ENCODE measurements at places on chromosomes 1 and 21.

DNA sequence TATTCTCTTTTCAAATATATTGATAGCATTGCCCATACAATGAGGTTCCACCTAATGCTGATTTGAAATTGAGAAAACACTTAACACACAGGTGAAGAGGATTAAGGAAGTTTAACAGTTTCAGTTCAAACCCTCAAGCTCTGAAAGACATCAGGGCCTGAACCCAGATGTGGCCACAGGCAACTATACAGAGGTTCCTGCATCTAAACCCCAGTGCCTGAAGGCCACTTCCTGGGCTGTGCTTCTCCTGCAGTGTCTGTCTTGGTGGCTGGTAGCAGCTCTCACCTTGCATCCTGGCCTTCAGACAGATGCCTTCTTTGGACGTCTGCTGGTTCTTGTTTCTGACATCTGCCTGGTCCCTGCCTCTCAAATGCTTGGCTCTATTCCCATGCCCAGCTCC lies 25.1 kb upstream of the NGF start:
- DNase-seq = no peak

DNA sequence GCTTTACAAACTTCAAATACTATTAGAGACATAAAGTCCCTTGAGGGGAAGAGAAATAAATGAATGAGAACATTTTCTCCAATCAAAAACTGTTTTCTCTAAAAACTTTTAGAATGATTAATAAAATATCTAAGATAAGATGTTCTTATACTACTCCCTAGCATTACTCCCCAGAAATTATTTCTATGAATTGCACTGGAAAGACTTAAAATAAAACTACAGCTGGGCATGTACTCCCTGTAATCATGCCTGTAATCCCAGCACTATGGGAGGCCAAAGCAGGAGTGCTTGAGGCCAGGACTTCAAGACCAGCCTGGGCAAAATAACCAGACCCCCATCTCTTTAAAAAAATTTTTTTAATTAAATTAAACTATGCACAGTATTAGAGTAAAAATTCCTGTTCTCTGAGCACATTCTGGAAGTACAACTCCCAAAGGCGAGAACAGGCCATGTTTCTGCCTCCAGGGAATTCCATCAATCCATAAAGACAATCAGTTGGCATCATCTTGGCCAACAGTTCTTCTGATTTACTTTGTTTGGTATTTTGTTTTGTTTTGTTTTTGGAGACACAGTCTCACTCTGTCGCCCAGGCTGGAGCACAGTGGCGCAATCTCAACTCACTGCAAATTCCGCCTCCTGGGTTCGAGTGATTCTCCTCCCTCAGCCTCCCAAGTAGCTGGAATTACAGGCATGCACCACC lies 77.9 kb downstream of the TGFBR3 start:
- DNase-seq = no peak

DNA sequence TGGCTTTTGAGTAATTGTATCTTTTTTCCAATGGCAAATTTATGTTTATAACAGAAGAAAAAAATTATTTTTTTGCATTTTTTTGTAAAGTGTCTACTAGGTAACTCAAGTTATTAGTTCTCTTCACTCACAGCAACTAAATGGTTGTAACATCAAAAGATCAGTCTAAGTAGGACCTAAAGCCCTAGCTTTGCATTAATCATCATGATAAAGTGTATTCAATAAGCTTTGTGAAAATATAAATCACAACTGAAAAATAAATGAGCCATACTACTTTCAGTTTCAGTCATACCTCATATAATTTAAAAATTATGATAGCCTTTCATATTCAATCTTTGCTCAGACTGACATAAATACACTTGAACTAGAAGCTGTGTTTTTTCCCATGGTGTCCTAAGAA lies 6.9 kb downstream of the TAF5L start:
- no peak for DNase-seq

DNA sequence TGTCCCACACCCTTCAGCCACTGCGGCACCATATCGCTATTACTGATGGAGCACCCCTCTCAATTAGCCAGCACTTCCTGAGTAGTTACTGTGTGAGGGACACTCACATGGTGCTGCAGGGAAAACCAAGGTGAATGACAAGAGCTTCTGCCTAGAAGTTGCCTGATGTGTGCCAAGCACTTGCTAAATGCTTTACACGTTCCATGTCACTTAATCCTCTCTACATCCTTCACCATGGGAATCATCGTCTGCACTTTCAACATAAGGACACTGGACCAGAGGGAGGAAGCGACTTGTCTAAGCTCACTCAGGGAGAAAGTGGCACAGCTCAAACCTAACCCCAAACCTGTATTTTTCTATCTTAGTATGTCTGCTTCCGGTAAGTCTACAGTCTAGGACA lies 344.8 kb downstream of the SIPA1L2 start:
- DNase-seq = no peak

DNA sequence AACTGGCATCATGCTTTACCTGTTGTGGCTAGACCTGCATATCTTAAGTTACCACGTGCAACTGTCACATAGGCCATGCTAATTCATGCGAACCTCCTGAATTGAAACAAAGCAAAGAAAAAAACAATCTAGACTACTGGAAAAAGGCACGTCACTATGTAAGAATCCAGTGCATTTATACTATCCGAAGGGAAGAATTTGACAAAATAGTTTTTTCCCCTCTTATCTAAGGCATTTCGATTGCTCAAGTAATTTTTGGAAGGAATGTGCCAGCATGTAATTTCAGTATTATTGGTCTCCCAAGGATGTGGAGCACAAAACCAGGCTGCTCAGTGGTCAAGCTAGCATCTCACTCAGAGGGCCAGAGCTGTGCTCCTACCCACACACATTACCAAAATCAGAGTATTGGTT lies 31.5 kb upstream of the C1orf198 start:
- DNase-seq = no peak

DNA sequence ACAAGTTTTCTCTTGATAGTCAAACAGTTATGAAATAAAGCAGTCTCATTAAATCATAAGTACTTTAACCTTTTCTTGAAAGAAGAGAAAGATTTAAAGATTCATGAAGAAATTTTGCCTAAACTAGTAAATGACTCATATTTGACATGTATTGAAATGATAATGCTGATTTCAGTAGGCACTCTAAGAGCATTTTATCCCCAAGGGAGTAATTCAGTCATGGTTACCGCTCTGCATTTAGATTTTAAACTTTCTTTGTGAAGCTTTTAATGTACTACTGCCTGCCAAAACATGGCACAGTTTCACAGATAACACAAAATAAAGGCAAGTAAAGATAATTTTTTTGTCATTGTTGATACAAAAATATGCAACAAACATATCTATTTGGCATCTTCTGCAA lies 6.8 kb downstream of the USH2A start:
- DNase-seq = no peak

DNA sequence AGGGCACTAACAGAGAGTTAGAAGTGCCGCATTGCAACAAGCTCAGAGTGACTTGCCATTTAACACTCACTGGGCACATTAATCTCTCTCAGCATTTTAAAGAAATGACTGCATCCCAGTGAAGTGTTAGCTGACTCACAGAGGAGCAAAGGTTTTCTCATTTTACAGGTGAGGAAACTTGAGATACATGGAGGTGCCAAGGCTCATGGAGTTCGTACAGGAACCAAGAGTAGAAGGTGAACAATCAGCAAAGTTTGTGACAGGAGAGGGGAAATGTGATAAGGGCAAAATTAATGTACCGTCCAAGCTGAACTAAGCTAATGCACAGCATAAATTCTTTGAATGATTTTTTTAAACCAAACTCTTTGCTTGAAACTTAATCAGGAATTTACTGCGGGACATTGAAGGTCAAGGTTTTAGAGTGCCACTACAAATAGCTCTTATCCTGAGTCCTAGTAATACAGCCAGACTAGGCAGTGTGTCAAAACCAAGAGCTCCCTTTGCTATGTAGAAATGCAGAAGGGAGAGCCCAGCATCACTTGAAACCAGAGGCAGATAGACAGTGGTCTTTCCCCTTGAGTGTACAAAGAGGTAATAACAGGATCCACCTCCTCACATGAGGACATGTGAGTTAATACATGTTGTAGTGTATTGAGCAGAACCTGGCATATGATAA lies 22.4 kb upstream of the NTPCR start:
- DNase-seq = no peak

DNA sequence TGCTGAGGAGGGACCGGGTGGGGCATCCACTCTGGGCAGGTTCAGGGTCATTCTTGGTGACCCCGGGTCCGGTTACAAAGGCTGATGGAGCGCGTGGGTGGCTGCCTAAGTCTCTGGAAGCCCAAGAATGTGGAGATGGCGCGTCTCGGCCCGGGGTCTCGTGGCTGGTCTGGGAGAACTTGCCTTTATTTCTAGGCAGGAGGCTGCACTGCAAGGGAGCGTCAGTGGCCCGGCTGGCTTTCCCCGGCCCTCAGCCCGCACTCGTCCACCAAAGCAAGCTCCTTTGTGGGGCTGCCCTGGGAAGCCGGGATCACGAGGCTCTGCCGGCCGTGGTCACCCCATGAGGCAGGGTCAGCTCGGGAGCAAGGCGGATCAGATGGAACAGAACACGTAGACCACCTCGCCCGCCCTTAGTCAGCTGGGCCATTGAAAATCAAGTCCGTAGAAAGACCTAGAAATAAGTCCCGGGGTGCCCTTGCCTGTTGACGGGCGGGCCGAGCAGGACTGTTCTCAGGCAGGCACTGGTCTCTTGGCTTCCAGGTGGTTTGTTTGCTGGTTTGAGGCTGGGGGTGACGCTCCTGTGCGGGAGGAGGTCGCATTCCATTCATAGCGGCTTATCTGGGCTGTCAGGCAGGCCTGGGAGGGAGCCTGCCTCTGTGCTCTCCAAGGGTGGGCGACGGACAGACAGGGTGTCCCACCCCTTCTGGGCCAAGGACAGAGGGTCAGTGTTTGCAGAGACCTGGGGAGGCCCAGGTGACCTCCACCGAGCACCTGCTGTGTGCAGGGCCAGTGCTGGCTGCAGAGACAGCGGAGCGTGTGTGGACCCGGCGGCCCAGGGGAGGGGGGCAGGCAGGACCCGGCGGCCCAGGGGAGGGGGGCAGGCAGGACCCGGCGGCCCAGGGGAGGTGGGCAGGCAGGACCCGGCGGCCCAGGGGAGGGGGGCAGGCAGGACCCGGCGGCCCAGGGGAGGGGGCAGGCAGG lies 25.8 kb downstream of the COL18A1 start:
- DNase-seq = no peak

DNA sequence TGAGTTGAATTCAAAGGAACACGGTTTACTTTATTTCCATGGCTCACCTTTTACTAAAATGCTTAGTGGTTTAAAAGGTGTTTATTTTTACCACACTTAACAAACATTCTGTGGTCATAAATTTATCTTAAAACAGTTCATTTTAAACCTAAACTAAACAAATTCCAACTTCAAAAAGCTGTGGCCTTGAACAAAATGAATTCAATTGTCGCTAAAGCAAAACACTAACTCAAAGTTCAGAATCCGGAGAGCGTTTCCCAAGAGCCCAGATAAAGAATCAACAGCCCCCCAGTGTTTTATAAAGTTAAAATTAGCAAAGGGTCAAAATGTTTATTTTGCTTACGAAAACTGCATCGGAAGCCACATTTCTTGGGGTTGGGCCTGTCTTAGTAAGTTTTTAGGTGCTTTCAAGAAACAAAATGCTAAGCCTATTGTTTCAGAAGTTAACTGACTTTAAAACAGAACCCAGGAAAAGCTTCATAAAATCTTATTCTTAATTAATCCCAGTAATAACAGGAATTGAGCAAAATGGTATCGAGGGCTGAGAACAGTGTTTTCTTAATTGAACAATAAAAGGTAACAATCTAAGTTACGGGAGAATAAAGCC lies 1.3 kb downstream of the PUM1 start:
- no peak for DNase-seq

DNA sequence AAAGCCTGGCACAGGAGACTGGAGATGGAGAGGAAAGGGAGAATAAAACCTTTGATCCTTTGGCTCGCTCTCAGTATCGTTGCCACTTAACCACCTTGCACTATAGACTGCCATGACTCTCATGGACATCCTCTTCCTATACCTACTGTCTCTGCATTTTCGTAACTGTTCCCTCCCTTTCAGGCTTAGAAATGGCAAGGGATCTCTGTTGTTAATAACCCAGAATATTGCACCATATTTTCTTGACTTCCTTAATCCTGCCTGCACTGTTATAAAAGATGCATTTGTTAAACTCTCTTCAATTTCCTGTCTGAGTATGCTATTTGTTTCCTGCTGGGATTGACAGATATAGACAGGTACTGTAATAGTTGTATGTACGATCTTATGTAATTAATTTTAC lies 38.6 kb downstream of the CYYR1 start:
- no peak for DNase-seq

DNA sequence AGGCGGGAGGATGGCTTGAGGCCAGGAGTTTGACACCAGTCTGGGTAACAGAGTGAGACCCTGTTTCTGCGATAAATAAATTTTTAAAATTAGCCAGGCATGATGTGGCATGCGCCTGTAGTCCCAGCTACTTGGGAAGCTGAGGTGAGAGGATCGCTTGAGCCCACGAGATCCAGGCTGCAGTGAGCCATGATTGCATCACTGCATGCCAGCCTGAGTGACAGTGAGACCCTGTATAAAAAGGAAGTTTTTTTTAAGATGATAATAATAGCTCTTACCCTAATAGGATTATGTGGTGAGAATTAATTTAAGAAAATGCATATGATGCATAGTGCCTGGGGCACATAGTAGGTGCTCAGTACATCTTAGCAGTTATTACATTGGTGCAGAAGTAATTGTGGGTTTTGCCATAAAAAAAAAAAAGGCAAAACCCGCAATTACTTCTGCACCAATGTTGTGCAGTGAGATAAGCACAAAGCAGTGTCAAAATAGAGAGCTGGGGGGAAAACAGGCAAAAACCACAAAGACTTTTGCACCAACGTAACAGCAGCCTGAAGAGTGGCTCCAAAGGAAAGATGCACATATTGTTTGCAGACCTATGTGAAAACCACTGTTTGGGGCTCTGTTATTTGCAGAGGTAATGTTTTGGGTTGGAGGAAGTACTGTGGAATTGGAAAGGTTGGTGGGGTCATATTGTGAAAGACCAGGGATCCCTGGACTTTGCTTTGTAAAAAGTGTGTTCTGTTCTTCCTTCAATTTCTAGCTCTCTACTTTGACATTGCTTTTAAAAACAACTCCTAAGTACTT lies 72.4 kb downstream of the PLXNA2 start:
- DNase-seq = no peak

- no peak for DNase-seq
Observed at GRCh38 chr1:171800342-171800741, 18.9 kb downstream of the METTL13 start.

GRCh38 chr1:8201331-8201861 lies 116.5 kb upstream of the SLC45A1 start:
- DNase-seq = no peak

DNA sequence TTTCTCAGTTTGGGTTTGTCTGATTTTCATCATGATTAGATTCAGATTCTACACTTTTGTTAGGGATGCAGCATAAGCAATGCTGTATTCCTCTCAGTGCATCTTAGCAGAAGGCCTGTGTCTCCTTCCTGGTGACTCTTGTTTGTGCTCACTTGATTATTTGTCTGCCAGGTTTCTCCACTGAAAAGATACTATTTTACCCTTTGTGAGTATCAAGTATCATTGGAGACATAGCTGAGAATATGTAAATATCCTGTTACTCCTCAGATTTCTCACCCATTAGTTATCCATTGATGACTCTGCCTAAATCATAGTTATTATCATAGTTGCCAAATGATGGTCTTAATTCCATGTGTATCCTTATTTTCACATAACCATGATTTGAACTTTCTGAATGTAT lies 148.5 kb downstream of the POU2F1 start:
- no peak for DNase-seq

- no peak for DNase-seq
Observed at GRCh38 chr1:154440036-154440804, 35.1 kb downstream of the IL6R start.
